Cardiac fibroblast (primary cell): ENCODE measurements at places on chromosomes 1 and 21.

- no peak for DNase-seq
Observed at GRCh38 chr1:64490213-64490818, 20.4 kb downstream of the CACHD1 start.

DNA sequence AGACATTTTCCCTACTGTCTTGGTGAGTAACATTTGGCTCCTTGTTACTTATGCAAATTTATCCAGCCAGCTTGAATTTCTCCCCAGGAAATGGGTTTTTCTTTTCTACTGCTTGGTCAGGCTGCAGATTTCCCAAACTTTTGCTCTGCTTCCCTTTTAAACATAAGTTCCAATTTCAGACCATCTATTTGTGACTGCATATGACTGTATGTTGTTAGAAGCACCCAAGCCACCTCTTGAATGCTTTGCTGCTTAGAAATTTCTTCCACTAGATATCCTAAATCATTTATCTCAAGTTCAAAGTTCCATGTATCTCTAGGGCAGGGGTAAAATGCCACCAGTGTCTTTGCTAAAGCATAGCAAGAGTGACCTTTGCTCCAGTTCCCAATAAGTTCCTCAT lies 32.3 kb upstream of the CITED4 start:
- DNase-seq, result no peak

GRCh38 chr1:4792565-4792964 lies 138.2 kb downstream of the AJAP1 start:
- no peak for DNase-seq

DNA sequence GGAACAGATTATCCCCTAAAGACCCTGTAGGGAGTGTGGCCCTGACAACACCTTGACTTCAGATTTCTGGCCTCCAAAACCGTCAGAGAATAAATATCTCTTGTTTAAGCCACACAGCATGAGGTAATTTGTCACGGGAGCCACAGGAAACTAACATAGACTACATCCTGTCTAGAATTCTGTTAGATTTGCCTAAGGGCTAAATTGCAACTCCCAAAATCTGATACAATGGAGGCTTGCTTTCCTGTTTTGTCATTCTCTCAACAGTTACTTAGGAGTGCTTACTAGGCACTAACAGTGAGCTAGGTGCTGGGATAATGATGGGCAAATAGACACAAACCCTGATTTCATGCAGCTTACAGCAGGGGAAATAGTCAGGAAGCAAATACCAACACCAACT lies 141.6 kb downstream of the MIS18A start:
- DNase-seq, result no peak

DNA sequence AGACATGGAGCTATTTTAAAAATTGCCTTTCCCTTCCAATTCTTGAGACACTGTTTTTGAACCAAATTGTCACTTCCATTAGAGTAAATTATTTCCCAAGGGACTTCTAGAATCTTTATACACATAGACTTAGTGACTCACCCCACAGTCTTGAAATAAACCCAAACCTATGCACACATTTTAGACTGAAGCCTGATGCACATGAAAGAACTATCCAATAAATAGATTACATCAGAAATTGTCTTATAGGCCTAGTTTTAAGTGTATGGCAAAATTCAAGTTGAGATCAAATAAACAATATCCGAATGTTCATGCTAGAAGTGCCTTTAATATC lies 32.2 kb upstream of the ZNF326 start:
- peak; percentile 48 for DNase-seq

DNA sequence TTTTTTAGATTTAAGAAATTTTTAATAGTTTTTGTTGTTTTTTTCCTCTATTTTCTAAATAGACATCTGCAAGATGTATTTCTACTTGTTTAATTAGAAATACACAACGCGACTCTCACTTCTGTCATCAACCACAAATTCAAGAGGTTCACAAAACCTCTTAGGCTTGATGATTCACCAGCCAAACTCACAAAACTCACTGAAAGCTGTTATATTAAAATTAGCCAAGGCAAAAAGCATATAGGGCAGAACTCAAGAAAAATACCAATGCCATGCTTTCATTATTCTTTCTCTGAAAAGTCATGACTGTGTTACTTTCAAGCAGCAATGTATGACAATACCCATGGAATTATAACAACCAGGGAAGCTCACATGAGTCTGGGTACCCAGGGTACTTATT lies 487.0 kb upstream of the RGS18 start:
- peak; percentile 2 for DNase-seq

GRCh38 chr1:230626232-230626631 lies 16.0 kb upstream of the COG2 start:
- no peak for DNase-seq

DNA sequence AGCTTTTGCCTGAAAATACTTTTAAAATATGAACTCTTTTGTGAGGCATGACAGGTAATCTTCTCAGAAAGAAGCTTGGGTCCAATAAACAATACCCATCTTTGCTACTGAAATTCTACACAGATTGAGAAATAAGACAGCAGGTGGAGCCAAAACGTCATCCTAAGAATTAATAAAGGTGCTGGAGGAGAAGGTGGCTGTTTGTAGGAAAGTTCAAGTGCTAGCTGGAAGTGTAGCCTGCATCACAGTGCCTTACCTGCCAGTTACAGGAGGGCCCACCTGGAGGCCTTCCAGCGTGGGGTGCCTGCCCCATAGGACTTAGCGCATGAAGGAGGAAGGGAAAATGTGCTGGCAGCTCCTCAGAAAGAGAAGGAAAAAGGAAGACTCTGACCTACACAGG lies 93.7 kb downstream of the TTC3 start:
- peak; percentile 26 for DNase-seq

DNA sequence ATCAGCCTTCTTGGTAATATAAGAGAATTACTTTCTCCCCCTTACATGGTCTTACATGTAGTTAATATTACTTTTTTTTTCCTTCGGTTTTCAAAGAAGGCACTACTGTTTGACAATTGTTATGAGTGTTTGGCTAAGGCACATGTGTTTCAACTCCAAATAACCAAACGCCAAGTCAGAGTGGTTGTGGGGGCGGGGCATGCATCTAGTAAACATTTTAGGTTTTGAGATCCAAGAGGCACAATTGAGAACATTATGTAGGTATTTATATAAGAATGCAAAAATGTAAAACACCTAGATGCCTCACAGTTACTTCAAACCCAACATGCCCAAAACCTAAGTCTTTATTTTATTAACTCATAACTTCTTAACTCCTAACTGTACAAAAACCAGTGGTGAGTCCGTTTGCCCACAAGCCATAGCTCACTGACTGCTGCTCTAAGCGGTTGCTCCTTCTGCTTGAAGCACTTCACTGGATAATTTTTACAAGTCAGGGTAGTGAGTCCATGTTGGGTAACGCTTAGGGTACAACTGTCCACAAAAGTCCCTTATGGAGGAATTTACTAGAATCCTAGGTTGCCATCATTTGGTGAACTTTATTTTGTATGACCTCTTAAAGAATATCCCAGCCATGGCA lies 189.9 kb downstream of the HUNK start:
- DNase-seq, result no peak

DNA sequence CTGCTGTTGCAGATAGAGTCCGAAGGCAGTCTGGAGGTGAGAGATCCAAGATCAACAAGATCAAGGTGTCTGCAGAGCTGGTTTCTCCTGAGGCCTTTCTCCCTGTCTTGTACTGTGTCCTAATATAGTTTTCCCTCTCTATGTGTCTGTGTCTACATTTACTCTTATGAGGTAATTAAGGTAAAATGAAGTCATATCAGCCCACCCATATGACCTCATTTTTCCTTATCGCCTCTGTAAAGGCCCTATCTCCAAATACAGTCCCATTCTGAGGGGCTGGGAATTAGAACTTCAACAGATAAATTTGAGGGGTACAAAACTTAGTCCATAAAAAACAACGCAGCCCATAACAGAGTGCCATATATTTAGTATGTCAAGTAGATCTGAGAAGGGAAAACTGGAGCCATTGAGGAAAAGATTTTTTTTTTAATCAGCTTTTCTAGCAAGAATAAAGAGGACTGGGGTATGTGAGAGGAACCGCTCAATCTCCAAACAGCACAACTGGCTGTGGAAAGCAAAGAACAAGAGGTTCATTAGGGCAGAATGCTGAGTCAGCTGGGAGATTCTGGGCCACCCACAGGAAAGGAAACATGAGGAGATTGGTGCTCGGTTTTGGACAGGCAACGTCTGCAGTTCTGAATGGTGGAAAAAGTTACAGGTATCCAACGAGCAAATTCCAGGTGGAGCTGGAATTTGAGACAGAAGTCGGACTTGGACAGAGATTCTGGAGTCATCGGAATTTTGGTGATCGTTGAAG lies 65.7 kb downstream of the MAP3K21 start:
- no peak for DNase-seq

DNA sequence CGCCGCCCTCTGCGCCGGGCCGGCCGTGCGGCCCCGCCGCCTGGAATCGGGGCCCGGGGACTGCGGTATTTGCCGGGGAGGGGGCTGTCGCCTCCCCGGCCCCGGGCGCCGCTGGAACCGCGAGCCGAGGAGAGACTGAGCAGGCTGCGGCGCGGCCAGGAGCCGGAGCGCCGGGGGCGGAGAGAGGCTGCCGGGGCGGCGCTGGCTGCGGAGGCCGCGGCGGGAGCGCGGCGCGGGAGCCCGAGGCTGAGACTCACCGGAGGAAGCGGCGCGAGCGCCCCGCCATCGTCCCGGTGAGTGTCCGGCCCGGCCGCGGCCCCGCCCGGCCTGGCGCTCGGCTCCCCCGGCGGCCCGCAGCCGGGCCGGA lies 746 bp downstream of the DYRK1A start:
- DNase-seq, result no peak

DNA sequence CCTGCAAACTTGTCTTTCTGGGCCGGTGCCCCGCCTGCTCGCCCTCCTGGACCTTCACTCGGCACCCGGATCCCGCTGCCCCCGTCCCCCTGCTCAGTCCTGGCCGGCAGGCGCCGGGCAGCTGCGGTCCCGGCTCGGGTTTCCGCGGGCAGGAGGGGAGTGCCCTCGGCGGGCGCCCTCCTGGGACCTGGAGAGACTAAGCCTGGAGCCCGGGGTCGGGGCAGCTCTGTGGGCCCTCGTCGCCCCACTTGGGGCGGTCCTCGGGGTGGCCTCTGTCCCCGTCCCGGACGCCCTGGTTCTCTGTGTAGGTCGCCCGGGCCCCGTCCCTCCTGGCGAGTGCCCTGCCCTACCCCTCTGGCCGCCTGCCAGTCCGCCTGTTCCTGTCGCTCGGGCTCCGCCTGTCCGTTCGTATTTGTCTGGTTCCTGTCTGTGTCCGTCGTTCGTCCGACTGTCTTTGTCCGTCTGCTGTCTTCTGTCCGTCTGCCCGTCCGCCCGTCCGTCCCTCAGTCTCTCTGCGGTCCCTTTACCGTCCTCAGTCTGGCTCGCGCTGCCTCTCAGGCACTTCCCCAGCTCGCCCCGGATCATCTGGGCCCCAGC lies 490 bp downstream of the SERINC2 start:
- peak; percentile 29 for DNase-seq

DNA sequence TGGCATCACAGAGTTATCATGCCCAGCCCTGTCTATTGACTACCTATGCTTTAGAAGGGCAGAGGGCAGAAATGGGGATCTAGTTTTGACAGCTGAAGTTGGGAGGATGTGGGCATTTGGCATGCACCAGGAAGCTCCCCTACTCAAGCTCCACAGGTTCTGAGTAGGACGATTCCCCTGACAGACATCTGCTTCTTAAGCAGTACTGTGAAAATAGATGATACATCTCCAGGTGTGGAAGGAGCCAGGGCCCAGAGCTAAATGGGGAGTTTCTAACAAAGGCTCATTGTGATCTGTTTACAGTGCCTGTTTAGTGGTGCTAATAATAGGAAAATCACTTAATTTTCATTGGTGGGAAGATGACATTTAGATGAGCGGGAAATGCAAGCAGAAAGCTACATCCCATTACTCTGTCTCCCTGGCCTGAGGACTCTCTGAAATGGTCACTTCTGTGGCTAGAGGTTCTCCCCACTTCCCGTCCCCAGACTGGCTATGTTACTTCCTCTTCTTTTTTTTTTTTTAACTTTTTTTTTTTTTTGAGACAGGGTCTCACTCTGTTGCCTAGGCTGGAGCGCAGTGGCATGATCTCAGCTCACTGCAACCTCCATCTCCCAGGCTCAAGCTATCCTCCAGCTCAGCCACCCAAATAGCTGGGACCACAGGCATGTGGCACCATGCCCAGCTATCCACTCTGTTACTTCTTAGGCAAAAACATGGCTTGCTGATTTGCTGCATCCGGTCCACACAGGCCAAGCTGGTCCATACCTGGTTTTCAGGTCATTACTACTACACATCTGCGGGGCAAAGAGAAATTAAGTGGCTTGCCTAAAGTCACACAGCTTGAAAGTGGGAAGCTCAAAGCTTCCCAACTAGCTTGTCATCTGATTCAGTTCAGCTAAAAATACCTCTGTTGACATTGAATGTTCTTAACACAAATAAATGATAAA lies 23.2 kb upstream of the CNIH3 start:
- DNase-seq, result peak; percentile 86

DNA sequence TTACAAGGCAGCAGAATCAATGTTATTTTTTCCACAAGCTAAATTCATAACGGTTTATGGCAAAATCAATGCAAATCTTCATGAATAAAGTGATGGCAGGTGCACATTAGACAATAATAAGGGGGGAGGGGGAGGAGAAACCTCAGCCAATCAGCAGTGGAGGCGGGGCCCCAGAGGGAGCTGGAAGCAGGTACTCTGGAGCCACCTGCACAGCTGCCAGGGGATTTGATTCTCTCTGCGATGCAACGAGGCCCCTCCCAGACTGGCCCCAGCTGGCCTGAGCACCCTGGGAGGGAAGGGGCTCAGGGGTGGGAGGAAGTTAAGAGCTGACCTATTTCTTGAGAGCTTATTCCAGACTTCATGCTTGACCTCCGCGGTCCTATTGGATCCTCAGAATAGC lies 127.8 kb upstream of the IGSF21 start:
- DNase-seq, result no peak

DNA sequence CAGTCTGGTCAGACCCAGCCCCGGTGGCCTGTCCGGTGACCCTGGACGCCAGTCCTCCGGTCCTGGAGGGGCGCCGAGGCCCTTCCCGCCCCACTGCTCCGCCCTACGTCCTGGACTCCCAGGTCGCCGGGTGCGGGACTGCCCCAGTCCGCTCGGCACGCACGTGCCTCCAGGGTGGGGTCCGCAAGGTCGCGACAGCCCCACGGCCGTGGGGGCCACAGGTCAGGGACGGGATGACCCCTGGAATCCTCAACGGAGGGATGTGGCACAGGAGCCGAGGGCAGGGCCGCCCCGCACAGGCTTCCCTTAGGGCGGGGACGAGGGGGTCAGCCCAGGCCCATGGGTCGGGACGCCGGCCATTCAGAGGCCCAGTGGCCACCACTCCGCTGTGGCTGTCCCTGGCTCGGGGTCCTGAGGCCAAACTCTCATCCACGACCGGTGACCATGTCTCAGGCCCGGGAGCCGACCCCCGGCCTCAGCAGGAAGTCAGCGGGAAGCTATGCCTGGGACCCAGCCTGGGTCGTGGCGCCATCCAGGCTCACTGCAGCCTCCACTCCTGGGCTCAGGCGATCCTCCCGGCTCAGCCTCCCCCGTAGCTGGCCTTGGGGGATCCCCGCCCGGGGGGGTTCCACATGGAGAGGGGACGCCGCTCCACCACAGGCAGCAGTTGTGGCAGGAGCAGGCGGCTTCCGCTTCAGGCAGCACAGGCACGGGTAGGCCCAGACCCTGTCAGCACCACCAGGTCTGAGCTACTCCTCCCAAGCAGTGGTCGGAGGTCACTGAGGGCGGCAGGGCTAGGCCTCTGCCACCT lies 599 bp upstream of the TMEM240 start:
- no peak for DNase-seq
